ENCODE measurements at places on chromosomes 4 and X. TPM values are rescaled to one million over a fixed set of nuclear protein-coding genes. Genes with fewer than 3 reads are reported as not detected.
A peak's percentile ranks its signal among the peaks of the same experiment; 100 is the strongest.

DNA sequence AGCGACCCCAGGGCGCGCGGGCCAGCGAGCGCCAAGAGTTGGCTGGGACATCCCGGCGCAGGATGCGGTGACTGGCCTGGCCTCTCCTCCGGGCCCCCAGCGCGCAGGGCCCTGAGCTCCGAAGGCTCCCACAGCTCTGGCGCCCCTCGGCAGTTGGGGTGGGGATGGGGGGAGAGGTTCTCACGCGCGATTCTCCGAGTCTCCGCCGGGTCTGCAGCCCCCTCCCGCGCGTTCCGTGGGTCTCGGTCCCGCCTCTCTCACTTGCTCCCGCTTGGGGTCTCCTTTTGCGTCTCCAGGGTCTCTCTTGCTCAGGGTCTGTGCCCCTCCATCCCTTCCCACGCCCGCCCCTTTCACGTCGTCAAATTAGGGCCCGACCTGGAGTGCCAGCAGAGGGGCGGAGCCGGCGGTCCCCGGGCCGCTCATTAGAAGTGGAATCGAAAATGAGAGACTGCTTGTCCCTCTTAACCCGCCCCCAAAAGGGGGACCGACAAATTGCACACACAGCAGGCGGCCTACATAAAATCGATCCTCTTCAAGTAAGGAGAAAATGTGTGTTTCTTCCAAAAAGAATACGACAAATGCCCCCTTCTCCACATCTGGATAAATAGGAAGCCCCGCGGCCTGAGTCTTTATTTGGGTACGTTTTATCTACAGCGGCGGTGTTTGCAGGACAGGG, 877 bp upstream of the NKX1-1 start:
- DNase-seq = peak; percentile 67

DNA sequence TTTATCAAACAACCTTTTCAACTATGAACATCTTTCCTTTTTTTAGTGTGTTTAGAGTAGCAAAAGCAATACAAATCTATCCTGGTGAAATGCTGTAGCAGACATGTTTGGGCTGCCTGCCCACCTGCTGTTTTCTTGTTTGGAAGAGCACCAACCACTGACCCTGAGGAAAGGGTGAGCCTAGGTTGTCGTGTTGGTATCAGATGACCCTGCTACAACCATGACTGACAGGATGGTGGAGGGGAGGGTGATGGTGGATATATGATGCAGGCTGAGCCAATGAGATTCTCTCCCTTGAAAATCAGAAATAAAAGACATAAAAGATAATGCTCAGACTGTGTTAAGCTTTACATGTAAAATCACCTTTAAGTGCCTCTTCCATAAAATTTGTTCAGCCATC, 201.2 kb downstream of the NPNT start:
- peak; percentile 52 for DNase-seq

SATL1 gene
- 0.11 TPM for total RNA-seq

GRCh38 chr4:88630756-88631155, 38.5 kb downstream of the HERC3 start:
- DNase-seq = no peak

PDHA1 gene
- total RNA-seq = 237 TPM

PNPLA4 gene
- total RNA-seq = 25.0 TPM

DNA sequence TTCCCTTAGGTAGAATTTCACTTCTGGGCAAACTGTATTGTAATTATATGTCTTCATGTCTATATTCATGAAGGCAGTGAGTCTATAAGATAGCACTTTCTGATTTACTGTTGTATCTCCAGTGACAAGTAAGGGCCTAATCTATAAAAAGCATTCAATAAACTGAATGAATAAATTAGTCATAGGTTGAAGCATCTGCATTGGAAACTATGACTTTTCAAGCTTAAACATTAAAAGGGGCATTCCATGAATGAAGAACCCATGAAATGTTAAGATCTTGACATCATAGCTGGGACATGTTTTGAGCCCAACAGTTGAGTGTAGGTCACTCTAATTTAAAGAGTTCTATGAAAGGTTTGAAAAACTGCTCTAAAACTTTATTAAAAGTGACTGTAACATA, 159.3 kb upstream of the LCORL start:
- no peak for DNase-seq

GRCh38 chr4:123484291-123484926, 87.8 kb downstream of the SPRY1 start:
- no peak for DNase-seq

- no peak for DNase-seq
These were observed 1808.9 kb upstream of the TENM3 start for GRCh38 chr4:180434131-180434895.

GRCh38 chr4:149279331-149279730, 536.3 kb downstream of the IQCM start:
- no peak for DNase-seq

- no peak for DNase-seq
These were observed 50.0 kb downstream of the HOPX start for GRCh38 chr4:56630876-56631666.

DNA sequence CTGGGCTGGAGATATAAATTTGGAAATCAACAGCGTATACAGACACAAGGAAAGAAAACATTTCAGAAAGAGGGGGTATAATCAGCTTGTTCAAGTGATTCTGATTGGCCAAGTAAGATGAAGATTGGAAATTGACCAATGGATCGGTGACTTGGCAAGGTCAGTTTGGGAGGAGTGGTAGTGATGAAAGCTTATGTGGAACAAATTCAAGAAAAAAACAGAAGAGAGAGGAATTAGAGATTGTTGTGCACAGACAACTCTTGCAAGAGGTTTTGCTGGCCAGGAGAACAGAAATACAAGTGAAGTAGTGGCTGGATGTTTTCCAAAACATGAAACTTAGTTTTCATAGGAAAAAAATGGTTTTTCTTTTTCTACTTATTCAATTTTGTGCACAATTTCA, 16.3 kb downstream of the CD38 start:
- DNase-seq = no peak

NDUFA1 gene
- total RNA-seq = 73.1 TPM

DNA sequence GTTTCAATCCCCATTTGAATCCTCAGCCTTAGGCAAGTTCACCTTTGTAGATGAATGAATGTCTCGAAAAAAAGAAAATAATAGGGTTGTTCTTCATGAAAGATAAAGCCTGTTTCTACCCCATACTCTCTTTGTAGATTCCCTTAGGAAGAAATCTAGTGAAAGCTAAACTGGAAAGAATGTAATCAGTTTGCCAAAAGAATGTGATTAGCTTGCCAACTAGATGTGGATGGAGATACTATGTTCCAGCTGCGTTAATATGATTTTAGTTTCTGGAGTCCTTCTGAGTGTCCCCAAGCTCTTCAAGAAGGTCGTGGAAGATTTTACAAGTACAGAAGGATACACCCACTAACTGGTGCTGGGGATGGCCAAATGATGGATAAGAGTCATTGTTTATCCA, 162.3 kb upstream of the EDNRA start:
- DNase-seq = no peak

FABP2 gene
- total RNA-seq = not detected

GRIA2 gene
- total RNA-seq = not detected

GRCh38 chr4:107196312-107196711, 160.2 kb upstream of the DKK2 start:
- DNase-seq = no peak

DNA sequence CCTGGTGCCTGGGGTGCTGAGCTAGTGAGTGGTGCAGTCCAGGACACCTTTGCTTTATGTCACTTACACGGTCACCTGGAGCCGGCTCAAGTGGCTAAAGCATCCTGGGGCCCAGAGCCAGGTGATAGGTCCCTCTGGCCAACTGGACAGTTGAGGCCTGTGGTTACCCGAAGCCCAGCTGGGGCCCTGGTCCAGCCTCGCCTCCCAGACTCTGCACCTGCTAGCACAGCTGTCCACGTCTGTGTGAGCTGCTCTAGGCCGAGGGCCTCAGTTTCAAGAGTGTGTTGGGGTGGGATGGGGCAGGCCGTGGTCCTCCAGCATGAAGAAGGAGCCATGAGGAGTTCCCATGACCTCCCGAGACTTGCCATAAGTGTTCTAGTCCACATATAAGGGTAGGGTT, 7.7 kb upstream of the ADD1 start:
- DNase-seq = no peak

HPGDS gene
- total RNA-seq = 0.21 TPM

MAGEA2 gene
- 3.5 TPM for total RNA-seq

SLC49A3 gene
- total RNA-seq = 4.1 TPM

DNA sequence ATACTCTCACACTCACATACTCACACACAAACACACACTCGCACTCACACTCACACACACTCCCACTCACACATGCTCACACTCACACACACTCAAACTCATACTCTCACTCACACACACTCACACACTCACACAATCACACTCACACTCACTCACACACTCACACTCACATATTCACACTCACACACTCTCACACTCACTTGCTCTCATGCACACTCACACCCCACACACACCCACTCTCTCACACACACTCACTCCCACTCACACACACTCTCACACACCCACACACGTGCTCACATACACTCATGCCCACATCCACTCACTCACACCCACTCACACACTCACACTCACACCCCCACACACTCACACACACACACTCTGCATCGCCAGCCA, 4.9 kb upstream of the ATP2B3 start:
- no peak for DNase-seq

- DNase-seq = no peak
These were observed 40.6 kb downstream of the GAB3 start for GRCh38 chrX:154710309-154710708.

GRCh38 chr4:61511716-61512488, 311.8 kb downstream of the ADGRL3 start:
- DNase-seq = no peak

DNA sequence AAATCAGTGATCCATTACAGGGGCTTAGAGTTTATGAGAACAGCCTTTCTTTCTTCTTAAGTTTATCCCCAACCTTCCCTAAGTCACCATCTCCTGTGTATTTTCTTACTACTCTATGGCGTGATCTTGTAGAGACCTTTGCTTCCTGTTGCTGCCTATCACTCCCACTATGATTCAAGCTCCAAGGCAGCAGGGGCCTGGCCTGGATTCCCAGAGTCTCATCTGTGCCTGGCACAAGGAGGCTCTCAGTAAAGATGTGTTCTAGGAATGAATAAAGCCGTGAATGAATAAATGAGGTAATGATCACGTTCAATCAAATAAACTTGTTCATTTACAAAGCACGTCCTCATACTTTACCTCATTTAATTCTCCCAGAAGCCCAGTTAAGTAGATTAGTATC, 45.4 kb downstream of the CC2D2A start:
- no peak for DNase-seq
